ENCODE measurements at places on chromosomes 4 and X. TPM values are rescaled to one million over a fixed set of nuclear protein-coding genes. Genes with fewer than 3 reads are reported as not detected.

EGFL6 gene
- total RNA-seq: 4.4 TPM

SSX4 gene
- total RNA-seq: not detected

ERVMER34-1 gene
- 5.1 TPM for total RNA-seq

VCX2 gene
- total RNA-seq: not detected

NKX3-2 gene
- not detected for total RNA-seq

TCEAL6 gene
- total RNA-seq: not detected

AKAP4 gene
- total RNA-seq: not detected

ARAF gene
- 33.8 TPM for total RNA-seq

RBM3 gene
- total RNA-seq: 273 TPM

GSPT2 gene
- 1.6 TPM for total RNA-seq

TEX13D gene
- not detected for total RNA-seq

CT45A5 gene
- not detected for total RNA-seq

ART3 gene
- not detected for total RNA-seq

UGT2B17 gene
- 0.20 TPM for total RNA-seq

STATH gene
- not detected for total RNA-seq

C1QTNF7 gene
- 0.52 TPM for total RNA-seq

PDE5A gene
- 1.7 TPM for total RNA-seq

VSIG4 gene
- 2.9 TPM for total RNA-seq

PYURF gene
- 43.6 TPM for total RNA-seq

CTBP1 gene
- 89.4 TPM for total RNA-seq

LNX1 gene
- 23.8 TPM for total RNA-seq

DGAT2L6 gene
- not detected for total RNA-seq

DCAF4L1 gene
- 0.08 TPM for total RNA-seq

KCNIP4 gene
- total RNA-seq: not detected

ATP1B4 gene
- total RNA-seq: not detected

FOXP3 gene
- total RNA-seq: 0.76 TPM

MAGEE1 gene
- total RNA-seq: 0.84 TPM

NCAPG gene
- 13.3 TPM for total RNA-seq

ZNF185 gene
- total RNA-seq: 341 TPM

ARHGEF38 gene
- 0.32 TPM for total RNA-seq

SULT1E1 gene
- 0.52 TPM for total RNA-seq

SPON2 gene
- 9.4 TPM for total RNA-seq

SMIM10 gene
- total RNA-seq: 0.84 TPM

OTUD6A gene
- total RNA-seq: not detected

DMRTC1 gene
- not detected for total RNA-seq

CAPN6 gene
- 21.4 TPM for total RNA-seq

PROM1 gene
- total RNA-seq: 5.2 TPM

ENOPH1 gene
- total RNA-seq: 22.4 TPM

USP17L5 gene
- not detected for total RNA-seq

SSX2 gene
- not detected for total RNA-seq

MAP7D2 gene
- total RNA-seq: 0.56 TPM

APBB2 gene
- total RNA-seq: 13.3 TPM

MAGEA11 gene
- total RNA-seq: not detected

CRLF2 gene
- not detected for total RNA-seq

MAOB gene
- 5.5 TPM for total RNA-seq

RAB9B gene
- 0.16 TPM for total RNA-seq

STEEP1 gene
- 13.5 TPM for total RNA-seq

F11 gene
- total RNA-seq: not detected

SLIT2 gene
- total RNA-seq: 2.5 TPM

RAB41 gene
- not detected for total RNA-seq

FGFBP2 gene
- total RNA-seq: not detected

TMSB15A gene
- not detected for total RNA-seq

FGA gene
- 0.64 TPM for total RNA-seq

ERCC6L gene
- 2.9 TPM for total RNA-seq

FOXR2 gene
- not detected for total RNA-seq

UNC5C gene
- total RNA-seq: 0.16 TPM

TMPRSS11F gene
- 12.4 TPM for total RNA-seq
